T-helper 1 cell (primary cell): ENCODE measurements at places on chromosomes 5 and 9.

DNA sequence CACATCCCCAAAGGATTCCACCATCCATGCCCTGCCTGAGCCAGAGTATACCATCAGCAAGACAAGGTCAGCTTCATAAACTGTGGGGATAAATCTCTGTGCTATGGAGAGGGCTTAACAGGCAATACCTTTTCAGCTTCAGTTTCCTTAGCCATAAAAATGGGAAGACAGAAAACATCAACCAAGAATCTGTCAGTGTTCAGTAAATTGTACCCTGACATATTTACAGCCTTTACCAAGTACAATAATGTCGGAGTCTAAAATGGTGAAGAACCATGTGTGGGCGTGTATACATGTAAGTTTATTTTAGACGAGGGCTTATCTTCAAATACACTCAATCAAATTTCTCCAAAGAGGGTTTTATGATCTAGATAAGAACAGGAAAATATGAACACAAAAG, 94.7 kb downstream of the ELAVL2 start:
- no peak for DNase-seq

GRCh38 chr5:10684303-10685086, 76.5 kb downstream of the DAP start:
- no peak for DNase-seq

DNA sequence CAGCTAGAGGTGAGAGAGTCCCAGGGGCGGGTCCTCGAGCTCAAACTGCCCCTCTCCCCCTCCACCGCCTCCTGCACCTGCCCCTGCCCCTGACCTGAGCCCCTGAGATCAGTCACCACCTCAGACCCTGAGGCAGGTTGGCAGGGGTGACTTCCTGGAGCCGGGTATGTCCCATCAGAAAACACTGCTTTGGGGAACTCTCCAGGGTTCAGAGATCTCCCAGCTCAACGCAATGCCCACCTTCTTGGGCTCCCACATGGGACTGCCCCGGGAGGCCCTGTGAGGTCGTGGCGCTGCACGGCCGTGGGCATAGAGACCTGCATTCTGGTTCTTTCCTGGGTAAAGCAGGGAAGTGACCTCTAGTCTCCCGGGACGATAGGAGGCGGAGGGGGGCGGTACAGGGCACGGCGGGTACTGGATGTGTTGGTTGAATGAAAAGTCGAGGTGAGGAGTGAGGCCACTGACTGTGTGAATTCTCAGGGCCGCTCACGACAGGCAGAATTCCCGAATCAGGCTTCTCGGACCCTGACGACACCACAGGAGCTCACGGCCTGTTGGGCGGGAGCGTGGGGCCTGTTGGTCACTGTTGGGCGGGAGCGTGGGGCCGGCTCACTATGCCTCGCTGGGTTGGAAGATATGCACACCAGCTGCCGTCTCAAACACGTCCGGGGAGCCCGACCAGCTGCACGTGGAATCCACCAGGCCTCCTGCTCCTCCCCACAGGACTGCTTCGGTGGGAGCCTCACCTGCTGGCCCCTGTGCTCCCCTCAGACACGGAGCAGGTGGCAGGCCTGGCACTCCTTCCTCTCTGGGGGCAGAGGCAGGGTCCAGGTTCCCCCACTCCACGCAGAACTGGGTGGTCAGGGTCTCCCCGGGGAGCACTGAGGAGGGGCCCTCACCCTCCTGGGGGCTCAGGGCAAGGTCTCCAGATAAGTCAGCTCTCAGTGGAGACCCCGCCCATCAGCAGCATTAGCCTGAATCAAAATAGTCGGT, 178.0 kb upstream of the PPP1R26 start:
- DNase-seq = no peak

GRCh38 chr5:88732181-88732633, 150.8 kb downstream of the MEF2C start:
- DNase-seq = no peak

DNA sequence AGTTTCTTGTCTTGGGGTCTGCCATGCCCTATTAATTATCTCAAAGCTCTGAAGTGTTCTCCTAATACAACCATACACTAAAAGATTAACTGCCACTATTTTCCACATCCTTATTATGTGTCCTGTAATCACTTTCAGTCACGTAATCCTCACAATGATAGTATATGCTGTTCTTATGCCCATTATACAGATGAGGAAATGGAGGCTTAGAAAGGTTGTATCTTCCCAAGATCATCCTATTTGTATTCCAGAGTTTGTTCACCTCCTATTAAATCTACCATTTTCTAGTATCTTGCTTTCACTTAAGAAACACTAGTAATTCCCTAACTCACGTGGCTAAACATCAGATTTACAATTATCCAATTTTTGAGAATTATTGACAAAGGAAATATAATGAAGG, 2.9 kb upstream of the ARHGEF28 start:
- no peak for DNase-seq

GRCh38 chr5:78611126-78611605, 37.4 kb downstream of the LHFPL2 start:
- DNase-seq = no peak
